ENCODE measurements at places on chromosomes 7 and 10. TPM values are rescaled to one million over a fixed set of nuclear protein-coding genes. Genes with fewer than 3 reads are reported as not detected.

DNA sequence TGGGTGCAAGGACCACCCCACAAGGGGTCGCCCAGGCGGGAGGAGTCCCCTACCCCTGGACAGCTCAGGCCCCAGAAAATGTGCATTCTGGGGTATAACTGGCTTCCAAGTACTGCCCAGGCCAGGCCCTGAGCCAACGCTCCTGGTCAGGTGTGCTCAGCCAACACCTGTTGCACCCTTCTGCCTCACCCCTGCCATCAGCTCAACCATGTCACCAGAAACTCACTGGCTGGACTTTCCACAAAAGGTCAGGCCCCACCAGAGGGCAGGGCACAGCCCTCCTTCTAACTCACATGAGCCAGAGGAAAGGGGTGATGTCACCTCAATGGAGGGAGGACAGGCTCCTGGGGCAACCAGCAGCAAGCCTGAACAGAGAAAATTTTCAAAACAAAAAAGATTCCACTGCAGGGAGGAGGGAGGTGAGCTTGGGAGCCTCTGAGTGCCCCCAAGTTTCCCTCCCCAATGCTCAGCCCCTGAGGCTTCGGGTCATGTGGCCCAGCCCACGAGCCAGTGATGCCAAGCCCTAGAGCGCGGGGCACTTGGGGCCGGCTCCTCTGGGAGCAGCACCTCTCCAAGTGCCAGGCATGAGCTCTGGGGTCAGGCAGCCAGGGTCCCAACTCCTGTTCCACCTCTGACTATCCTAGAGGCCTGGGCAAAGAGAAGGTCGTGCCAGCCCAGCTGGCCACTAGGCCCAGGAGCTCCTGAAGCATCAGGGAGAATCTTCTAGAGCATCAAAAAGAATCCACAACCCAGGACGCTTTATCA is 2.2 kb downstream of the OGDHL start:
- no peak for DNase-seq

- DNase-seq, result no peak
Measured at GRCh38 chr10:71447676-71448075, 51.0 kb downstream of the CDH23 start.

DNA sequence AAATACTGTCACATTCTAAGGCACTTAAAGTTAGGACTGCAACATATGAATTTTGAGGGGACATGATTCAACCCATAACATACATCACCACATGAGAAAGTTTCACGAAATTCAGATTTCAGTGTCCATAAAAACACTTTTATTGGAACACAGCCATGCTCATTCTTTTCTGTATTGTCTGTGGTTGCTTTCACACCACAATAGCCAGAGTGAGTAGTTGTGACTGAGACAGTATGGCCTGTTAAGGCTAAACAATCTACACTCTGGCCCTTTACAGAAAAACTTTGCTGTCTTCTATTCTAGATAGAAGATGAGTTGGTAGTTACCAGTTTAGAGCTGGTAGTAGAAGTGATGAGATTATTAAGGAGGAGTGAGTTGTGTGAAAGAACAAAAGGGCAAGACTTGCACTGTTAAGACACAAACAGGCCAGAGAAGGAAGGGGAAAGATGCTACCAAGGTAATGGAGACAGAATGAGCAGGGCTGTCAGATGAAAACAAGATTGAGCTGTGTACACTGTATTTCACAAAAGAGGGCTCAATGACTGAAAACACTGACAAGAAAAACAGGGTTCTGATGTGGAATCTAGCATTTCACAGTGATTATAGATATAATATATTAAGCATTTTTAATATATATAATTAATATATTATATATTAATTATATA is 108.6 kb downstream of the PPP1R3A start:
- no peak for DNase-seq

DNA sequence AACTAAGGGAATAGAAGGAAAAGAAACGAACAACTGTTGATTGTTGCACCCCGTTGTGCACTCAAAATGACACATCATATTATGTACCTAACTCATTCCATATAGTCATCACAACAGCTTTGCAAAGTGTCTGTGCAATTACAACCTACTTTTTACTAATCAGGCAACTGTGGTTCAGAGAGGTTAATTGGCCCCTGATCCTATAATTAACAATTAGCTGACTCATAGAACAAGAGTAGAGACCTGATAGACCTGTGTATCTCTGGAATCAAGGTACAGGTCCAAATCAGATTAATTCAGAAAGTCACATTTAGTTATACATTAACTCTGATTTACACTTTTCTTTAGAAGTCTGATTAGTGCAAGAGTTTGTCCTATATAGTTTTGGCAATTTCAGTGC is 122.5 kb upstream of the CDK13 start:
- no peak for DNase-seq

DNA sequence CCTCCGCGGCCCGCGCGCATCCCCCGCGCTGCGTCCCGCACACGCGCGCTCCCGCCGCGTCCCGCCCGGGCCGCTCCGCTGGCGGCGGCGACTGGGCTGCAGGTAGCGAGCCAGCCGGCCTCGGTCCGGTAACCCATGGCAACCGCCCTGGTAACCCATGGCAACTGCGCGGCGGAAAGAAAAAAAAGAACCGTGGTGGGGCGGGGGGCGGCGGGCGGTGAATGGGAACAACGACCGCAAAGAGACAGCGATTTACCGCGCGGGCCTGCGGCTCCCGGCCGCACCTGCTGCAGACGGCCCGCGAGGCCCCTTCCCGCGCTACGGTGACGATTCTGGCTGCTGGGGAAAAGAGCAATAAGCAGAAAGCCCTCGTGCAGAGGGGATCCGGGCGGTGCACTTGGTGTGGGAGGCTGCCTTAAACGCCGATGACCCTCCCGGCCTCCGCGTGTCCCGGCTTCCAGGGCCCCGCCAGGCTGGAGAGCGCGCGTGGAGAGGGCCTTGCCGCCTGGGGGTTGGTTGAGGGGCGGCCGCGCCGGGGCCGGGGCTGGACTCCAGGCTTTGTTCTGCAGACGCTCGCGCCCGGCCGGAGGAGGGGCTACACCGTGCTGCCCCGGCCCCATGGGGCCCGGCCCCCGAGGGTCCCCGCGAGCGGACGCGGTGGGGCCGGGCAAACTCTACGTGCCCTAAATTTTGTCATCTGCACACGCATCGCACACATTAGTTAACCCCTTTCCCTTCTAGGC is 84.7 kb downstream of the SNX10 start:
- no peak for DNase-seq

Gene VWA2
- total RNA-seq, result 2.9 TPM
